ENCODE measurements at places on chromosomes 6 and 20.

DNA sequence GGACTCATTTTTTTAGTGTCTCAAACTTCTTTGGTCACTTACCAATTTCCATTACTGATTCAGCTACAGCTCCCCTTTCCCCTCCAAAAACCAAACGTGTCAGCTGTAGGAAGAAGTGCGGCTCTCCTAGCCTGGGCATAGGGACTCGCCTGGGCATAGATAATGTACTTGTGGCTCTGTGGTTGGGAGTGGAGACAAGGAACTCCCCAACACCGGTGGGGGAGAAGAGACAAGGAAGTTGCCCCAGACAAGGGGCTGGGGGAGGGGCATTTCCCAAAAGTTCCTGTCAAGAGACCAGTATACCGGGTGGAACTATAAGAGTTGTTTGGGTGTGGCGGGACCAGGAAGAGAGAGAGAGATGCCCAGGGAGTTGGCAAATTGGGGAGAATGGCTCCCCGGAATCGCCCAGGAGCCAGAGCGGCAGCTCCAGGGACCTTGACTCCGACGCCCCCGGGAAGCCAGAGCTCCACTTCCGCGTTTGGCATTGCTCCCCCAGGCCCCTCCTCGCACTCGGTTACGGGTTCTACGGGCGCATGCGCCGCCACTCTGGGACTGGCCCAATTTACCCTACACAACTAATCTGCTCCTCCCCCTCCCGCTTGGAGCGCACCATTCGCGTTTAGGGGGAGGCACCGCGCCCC lies 871 bp upstream of the ZFAND3 start:
- peak; percentile 94 for DNase-seq

- no peak for DNase-seq
These were observed 3.3 kb upstream of the TAGAP start for GRCh38 chr6:159047891-159048685.

GRCh38 chr6:148851683-148852556 lies 105.1 kb downstream of the UST start:
- DNase-seq: no peak

GRCh38 chr6:84428300-84428907 lies 201.0 kb upstream of the CEP162 start:
- DNase-seq: no peak

- no peak for DNase-seq
These were observed 83.4 kb downstream of the JARID2 start for GRCh38 chr6:15329197-15329671.

- no peak for DNase-seq
These were observed at the start of gene ZNF334 for GRCh38 chr20:46512943-46513844. ZNF334 (minus strand) TSS chr20:46513559; CDS start chr20:46512102, 1,457 bp downstream.

- DNase-seq: no peak
These were observed 64.3 kb downstream of the EDN1 start for GRCh38 chr6:12354499-12354898.

GRCh38 chr6:40585651-40586269 lies 1.4 kb downstream of the LRFN2 start:
- DNase-seq: no peak

- DNase-seq: no peak
These were observed 733.6 kb upstream of the MAN1A1 start for GRCh38 chr6:120083186-120083585.

GRCh38 chr20:15396026-15396425 lies 1058.6 kb upstream of the FLRT3 start:
- no peak for DNase-seq

GRCh38 chr6:69719602-69720193 lies 77.1 kb downstream of the LMBRD1 start:
- DNase-seq: no peak

- DNase-seq: no peak
These were observed 68.7 kb upstream of the KCNG1 start for GRCh38 chr20:51091406-51092195.

GRCh38 chr6:139732451-139732850 lies 358.0 kb upstream of the CITED2 start:
- DNase-seq: no peak
